ENCODE measurements at places on chromosomes 4 and X.

- DNase-seq: no peak
Measured at GRCh38 chrX:130165181-130165702, 399 bp downstream of the AIFM1 start.

DNA sequence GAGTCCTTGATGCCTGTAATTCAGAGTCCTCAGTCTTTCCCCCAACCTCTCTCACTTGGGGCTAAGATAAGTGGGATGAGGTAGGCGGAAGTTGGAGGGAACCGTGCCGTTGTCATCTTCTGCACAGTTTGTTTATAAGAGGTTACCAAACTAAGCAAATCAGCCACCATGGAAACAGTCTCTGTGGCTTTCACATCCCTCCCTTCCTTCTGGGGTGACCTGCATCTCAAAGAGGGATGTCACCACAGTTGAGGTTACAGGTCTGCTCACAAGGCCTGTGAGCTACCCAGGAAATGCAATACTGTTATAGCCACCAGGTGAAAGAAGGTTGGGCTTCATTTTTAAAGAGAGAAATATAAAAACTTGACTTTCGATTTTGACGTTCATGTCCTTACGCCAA, 26.3 kb downstream of the RTL5 start:
- DNase-seq: no peak

GRCh38 chr4:159926871-159927270, 824.0 kb downstream of the RAPGEF2 start:
- DNase-seq: no peak

- DNase-seq: no peak
Measured at GRCh38 chr4:1097553-1097952, 15.8 kb downstream of the RNF212 start.

DNA sequence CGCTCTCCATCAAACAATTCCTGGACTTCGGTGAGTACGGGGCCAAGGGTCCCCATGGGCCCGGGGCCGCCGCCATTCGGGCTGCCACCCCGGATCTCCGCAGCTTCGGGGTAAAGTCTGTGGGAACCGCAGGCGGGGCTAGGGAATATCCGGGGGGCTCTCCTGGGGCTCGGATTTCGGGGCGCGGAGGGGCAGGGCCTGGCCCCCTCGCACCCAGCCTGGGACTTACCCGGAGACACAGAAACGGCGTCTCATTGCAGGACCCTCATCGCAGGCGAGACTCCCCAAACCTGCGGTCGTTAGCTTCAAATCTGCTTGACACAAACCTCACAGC, 413 bp downstream of the PDK3 start:
- no peak for DNase-seq

DNA sequence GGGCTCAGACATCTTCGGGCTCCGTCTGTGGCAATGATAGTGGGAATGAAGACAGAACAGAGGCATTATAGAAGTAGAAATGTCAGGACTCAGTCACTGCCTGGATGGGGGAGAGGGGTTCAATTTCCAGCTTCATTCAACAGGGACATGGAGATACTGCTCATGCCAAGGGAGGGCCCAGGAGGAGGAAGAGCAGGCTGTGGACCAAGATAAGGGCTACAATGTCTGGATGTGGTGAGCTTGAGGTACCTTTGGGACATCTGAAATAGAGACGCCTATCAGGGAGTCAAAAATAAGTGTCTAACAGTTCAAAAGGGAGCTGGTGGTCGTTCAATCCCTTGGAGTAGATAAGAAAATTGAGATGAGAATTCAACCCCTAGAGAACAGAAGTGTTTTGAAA, 34.5 kb downstream of the ELF4 start:
- DNase-seq: no peak

GRCh38 chrX:116135277-116135676, 35.3 kb upstream of the AGTR2 start:
- no peak for DNase-seq

DNA sequence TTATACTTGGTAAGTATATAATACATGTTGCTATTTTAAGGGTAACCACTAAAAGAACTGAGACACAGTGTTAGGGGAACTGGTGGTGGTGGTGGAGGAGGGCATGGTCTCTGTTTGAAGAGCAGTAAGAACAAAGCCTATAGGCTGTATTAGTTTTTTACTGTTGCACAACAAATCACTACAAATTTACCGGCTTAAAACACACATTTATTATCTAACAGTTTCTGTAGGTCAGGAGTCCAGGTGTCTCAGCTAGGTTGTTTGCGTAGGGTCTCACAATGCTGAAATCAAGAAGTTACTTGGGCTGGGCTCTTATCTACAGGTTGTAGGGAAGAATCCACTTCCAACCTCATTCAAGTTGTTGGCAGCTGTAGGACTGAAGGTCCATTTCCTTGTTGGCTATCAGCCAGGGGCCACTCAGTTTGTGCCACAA, 52.6 kb downstream of the CASK start:
- DNase-seq: no peak

- DNase-seq: no peak
Measured at GRCh38 chrX:119753639-119754257, 4.6 kb upstream of the SOWAHD start.

- DNase-seq: no peak
Measured at GRCh38 chr4:80980239-80980638, 50.3 kb upstream of the BMP3 start.

GRCh38 chrX:151974336-151975227, at the start of gene GABRE:
GABRE (minus strand) TSS chrX:151974676; CDS start chrX:151974625, 51 bp downstream.
- no peak for DNase-seq

DNA sequence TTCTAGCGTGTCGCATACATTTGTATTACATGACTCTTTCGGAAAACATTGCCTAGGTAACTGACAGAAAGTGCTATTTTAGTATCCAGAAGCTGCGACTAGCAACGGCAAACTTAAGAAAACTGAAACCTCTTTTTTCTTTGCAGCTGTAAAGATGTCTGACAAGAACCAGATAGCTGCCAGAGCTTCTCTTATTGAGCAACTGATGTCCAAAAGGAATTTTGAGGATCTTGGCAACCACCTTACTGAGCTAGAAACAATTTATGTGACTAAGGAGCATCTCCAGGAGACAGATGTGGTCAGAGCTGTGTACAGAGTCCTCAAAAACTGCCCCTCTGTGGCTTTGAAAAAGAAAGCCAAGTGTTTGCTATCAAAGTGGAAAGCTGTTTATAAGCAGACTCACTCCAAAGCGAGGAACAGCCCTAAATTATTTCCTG, 9.4 kb downstream of the TCEANC start:
- DNase-seq: no peak

DNA sequence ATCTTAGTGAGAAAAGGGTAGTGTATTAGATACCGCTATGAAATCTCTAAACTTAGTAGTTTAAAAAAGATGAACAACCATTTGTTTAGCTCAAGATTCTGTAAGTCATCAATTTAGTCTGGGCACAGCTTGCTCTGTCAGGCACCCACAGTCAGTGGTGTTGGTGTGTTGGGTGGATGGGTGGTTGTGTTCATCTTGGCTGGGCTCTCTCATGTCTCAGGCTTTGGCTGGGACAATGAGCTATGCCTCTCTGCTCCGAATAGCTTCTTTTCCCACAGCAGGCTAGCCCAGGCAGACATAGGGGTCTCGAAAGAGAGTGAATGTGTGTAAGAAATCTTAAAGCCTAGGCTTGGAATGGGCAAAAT, 127.0 kb upstream of the GATB start:
- no peak for DNase-seq

- DNase-seq: no peak
Measured at GRCh38 chr4:87116231-87116630, 104.2 kb downstream of the KLHL8 start.

DNA sequence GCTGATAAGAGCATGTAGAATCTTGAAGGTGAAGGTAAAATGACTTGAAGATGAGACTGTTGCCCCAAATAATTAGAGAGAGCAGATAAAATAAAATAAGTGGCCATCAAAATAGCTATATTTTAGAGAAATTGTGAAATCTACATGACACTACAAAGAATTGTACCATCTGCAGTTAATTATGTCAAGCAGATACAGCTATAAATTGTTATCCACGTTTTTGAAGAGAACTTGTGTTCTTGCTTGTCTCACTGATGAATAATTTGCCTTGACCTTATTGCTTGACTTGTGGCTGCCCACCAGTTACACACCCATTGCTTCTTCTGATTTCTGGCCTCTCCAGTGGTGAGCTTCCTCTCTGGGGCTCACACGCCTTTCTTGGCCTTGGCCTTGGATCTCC, 75.8 kb upstream of the TNIP3 start:
- no peak for DNase-seq

DNA sequence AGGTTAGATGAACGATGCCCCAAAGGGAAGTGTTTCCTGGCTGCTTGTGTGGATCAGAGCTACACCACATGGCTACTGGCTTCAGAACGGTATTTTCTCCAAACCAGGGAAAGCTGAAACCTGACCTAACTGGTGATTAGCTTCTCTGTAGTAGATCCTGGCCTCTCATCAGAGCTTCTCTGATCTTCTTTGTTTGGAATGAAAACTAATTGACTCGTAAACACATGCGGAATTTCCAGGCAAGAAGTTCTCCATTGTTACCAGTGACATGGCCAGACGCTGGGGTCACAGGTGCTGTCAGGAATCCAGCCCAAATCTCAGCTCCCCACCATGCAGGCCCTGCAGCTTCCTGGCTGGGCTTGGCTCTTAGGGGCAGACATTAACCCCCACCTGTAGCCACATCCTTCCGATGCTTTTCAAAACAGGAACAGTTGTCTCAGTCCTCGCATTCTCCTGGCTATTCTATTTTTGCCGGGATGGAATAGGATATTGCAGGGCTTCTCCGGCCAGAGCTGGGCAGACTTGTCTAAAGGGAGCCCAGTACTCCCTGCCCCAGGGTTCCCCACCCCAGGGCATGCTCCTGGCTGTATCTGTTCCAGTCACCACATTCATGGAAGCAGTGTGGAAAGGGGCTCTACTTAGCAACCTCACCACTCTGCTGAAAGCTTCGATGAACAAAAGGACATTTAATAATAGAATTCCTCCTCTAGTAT, 305.4 kb upstream of the F9 start:
- no peak for DNase-seq

GRCh38 chrX:133321451-133321850, 93.8 kb downstream of the GPC4 start:
- DNase-seq: no peak

GRCh38 chr4:114860786-114861185, 252.6 kb downstream of the NDST4 start:
- no peak for DNase-seq

DNA sequence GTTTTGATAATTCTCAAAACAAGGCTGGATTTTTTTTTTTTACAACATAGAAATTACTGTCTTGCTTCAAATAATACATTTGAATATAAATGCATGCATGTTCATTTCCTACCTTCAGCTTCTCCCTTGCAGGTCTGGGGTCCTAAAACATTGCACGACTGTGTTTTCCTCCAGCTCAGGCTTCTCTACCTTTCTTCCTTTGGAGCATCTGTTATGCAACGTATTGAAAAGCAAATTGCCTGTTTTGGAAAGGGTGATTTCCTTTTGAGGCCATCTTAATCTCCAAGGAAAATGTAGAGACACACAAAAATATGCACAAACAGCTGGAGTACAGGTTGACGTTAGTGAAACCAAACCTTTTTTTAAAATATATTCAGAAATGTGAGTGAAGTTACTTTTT, 115.6 kb upstream of the TLL1 start:
- no peak for DNase-seq

GRCh38 chrX:118975831-118976598, 1.6 kb downstream of the LONRF3 start:
- DNase-seq: peak; percentile 73

DNA sequence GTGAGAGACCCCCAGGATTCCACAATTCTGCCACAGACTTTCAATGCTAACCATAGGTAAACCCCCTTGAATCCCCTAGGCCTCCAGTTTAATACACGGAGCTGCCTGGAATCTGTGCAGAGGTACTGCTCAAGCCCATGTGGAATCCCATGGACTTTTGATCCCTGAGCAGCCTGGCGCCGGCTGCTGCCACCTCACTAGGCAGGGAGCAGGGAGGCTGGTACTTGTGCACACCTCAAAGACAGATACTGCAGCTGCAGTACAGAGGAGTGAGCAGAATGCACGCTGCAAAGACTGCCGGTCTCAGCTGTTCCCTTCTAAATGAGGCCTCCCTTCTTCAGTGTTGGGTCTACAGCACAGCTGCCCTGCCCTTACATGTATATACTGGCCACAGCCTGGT, 79.4 kb downstream of the RPS6KA6 start:
- DNase-seq: no peak

DNA sequence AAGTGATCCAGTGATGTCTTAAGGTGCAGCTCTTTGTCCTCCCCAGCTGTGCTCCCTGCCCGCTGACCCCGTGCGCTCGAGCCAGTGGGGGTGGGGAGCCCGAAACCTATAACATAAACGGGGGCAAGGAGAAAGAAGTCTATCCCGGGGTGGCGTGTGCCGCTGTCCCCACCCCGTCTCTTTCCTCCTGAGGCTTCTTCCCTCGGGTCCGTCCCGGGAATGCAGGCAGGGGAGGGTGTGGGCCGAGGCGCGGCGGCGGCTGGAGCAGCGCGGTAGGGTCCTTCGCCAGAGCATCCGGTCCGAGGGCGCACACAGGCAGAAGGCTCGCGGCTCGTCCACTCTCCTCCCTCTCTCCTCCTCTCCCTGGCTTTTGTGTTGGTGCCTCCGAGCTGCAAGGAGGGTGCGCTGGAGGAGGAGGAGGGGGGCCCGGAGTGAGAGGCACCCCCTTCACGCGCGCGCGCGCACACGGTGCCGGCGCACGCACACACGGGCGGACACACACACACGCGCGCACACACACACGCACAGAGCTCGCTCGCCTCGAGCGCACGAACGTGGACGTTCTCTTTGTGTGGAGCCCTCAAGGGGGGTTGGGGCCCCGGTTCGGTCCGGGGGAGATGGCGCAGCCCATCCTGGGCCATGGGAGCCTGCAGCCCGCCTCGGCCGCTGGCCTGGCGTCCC, at the start of gene RAB33A:
RAB33A (plus strand) TSS at position 517 of the 681 bp plus-strand sequence; CDS start at position 618, 101 bp downstream.
- DNase-seq: no peak

- no peak for DNase-seq
Measured at GRCh38 chrX:129600981-129601424, 53.8 kb downstream of the APLN start.

- DNase-seq: no peak
Measured at GRCh38 chrX:112164420-112164819, 81.8 kb upstream of the TRPC5 start.

DNA sequence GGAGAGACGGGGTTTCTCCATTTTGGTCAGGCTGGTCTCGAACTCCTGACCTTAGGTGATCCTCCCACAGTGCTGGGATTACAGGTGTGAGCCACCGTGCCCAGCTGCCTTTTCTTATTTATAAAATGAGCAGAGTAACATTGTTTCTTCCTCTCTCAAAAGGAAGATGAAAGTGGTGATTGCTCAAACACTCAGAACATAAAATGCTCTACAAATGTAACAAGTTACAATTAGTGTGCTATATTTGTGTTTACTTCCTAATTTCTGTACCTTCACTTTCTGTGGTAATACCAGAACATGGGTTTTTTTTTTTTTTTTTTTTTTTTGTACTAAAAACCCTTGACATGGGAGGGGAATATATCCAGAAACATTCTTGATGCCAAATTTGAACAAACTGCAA, 197.9 kb downstream of the MGST2 start:
- DNase-seq: no peak

- DNase-seq: no peak
Measured at GRCh38 chr4:176645246-176645960, 147.3 kb downstream of the VEGFC start.

DNA sequence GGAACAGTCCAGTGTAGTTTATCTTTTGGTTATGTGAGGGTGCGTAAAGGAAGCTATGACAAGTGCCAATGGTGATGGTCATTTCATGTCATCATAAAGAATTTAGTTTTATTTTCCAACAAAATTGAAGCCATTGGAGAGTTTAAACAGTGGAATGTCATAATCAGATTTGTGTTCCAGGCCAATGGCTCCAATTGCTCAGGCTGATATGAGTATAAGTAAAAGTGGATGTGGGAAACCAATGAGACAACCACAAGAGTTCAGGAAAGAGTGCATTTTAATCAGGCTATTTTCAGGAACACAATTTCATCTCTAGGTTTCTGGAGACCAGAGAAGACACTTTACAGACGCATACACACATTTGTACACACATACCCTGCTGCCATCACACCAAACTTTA, 20.7 kb downstream of the SPANXC start:
- no peak for DNase-seq

All from stimulated activated CD8-positive, alpha-beta memory T cell treated with anti-CD3 and anti-CD28 coated beads, Interleukin-4, amount 100 ng/mL, for 4 hours (primary cell).